Activated CD8-positive, alpha-beta memory T cell treated with anti-CD3 and anti-CD28 coated beads for 4 hours (primary cell): ENCODE measurements at places on chromosomes 4 and X.

GRCh38 chrX:20517565-20517964 lies 250.9 kb upstream of the RPS6KA3 start:
- DNase-seq = no peak

- DNase-seq = no peak
These were observed 2.9 kb upstream of the ZMYM3 start for GRCh38 chrX:71256856-71257255.

DNA sequence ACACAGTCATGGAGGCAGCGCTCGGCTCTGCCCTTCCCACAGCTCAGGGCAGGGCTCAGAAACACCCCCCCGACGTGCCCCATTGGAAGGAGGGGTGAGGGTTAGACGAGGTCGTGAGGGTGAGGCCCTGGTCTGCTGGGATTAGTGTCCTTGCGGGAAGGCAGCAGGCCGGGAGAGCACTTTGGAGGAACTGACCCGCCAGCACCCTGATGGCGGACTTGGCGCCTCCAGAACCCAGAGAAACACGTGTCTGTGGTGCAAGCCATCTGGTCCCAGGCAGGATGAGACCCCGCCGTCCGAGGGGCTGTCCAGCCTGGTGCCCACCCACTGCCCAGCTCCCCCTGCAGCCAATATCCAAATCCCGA lies 26.3 kb downstream of the TACC3 start:
- no peak for DNase-seq

- DNase-seq = no peak
These were observed 133.7 kb upstream of the CPXCR1 start for GRCh38 chrX:88613338-88613737.

DNA sequence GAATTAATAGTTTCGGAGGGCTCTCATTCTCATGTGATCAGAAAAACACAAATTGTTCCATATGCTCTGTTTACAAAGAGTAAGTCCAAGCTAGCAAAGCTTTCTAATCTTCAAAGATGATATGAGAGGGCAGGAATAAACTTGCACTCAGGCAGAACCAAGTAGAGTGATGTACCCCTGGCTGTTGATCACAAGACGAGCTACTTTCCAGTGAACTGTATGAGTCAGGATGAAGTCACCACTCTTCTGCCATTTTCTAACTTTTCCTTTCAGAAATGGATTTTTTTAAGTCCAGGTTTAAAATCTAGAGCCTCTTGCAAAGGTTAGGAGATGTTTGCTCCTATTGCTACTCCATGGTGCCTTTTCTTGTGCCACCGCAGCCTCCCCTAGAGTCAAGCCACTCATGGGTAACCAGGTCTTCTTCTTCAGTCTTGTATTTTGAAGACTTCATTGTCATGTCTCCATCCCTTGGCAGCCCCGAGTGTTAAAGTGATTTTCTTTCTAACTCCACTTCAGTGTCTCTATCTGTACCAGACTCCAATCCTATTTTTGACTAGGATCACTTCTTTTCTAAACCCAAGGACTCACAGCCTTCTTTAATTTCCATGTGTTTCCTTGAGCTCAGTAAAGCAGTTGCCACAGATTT lies 171.9 kb upstream of the GALNT7 start:
- DNase-seq = no peak
